ENCODE measurements at places on chromosomes 4 and X.

DNA sequence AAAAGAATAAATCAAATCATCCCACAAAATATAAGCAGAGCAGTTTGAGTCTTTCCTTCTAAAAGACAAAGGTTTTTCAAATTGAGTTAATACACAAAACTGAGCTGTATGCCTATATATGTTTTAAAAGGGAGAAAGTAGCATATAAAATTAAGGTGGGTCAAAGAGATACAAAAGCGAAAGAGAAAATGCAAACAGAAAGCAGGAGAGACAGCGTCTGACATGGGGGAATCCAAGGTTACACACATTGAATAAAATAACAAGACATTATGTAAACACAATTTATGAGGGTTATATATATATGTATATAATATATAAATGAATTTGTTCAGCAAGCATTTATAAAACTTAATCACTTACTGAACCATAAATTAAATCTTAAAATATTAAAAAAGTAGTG lies 276.1 kb upstream of the LCORL start:
- DNase-seq: no peak

DNA sequence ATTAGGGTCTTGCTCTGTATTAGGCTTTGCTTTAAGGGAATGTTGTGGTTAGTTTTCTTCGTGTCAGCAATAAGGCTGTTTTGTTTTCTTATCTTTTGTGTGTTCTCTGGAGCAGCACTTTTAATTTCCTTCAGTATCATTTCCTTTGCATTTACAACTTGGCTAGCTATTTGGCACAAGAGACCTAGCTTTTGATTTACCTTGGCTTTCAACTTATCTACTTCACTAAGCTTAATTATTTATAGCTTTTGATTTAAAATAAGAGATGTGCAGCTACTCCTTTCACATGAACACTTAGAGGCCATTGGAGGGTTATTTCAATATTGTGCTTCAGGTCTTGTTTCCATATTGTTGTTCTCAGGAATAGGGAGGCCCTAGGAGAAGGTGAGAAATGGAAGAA lies 68.2 kb downstream of the FAT4 start:
- no peak for DNase-seq

DNA sequence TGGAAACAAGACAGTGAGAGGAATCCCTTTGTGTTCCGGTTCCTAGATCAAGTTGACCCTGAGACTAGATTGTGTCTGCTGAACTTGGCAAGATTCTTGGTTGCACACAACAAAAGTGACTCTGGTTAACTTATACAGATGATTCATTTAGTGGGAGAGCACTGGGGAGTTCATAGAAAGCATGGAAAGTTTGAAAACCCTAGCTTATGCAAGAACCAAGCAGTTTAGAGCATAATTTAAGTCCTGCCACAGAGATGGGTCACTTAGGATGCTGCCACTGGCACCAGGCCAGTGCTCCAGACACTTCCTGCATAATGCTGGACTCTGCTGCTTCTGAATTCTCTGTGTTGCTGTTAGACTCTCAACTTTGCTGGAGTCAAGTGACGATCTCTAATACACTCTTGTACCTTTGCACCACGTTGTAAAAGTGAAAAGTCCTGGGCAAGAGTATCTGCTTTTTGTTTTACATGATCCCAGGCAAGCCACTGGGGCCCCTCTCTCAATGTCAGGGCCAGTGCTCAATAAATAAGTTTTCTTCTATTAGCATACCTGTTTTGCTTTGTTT lies 12.7 kb upstream of the DCUN1D4 start:
- no peak for DNase-seq

GRCh38 chrX:105241056-105241455 lies 20.6 kb upstream of the TEX13A start:
- DNase-seq: no peak

- no peak for DNase-seq
Measured at GRCh38 chr4:147418226-147418625, 62.7 kb upstream of the EDNRA start.

GRCh38 chr4:98260047-98260578 lies 1.1 kb upstream of the RAP1GDS1 start:
- peak; percentile 84 for DNase-seq

GRCh38 chr4:66297703-66298102 lies 627.4 kb upstream of the EPHA5 start:
- DNase-seq: peak; percentile 48

- DNase-seq: peak; percentile 65
Measured at GRCh38 chrX:72255445-72255844, 16.6 kb upstream of the ERCC6L start.

GRCh38 chr4:184400891-184401290 lies 73.5 kb downstream of the IRF2 start:
- DNase-seq: no peak

- no peak for DNase-seq
Measured at GRCh38 chrX:65933085-65933589, 106.7 kb downstream of the VSIG4 start.

- no peak for DNase-seq
Measured at GRCh38 chr4:80196922-80197573, at the start of gene PRDM8. TSS of gene PRDM8 (plus strand) at chr4:80197503. CDS start at chr4:80200081, 2,578 bp downstream.

- DNase-seq: no peak
Measured at GRCh38 chrX:151745651-151746050, 11.1 kb downstream of the CNGA2 start.

GRCh38 chr4:105461221-105461620 lies 12.6 kb downstream of the PPA2 start:
- DNase-seq: no peak

GRCh38 chr4:61827907-61828391 lies 627.8 kb downstream of the ADGRL3 start:
- DNase-seq: no peak

GRCh38 chrX:120732461-120732860 lies 102.6 kb upstream of the C1GALT1C1 start:
- DNase-seq: no peak

DNA sequence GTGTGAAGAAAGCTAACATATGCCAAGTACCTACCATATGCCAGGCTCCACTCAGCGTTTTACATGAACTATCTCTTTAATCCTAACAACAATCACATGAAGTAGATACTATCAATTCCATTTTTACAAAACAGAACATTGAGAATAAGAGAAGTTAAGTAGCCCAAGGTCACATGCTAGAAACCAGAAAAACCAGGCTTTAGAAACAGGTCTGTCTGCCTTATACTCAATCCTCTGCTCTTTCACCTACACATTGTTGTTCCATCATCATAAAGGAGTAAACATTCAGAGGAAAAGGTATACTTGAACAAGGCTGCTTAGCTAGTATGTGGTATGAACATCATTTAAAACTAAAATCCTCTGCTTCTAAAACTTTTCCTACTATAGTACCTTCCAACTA lies 42.1 kb downstream of the WDFY3 start:
- no peak for DNase-seq

- no peak for DNase-seq
Measured at GRCh38 chr4:30948653-30949052, 228.5 kb downstream of the PCDH7 start.

GRCh38 chrX:108359806-108360602 lies 78.2 kb downstream of the COL4A6 start:
- no peak for DNase-seq

- no peak for DNase-seq
Measured at GRCh38 chr4:47469951-47470350, 6.4 kb upstream of the COMMD8 start.
